Activated naive CD4-positive, alpha-beta T cell treated with anti-CD3 and anti-CD28 coated beads for 36 hours (primary cell): ENCODE measurements at places on chromosomes 5 and 9.

- no peak for DNase-seq
Measured at GRCh38 chr5:57687596-57687995, 205.0 kb upstream of the ACTBL2 start.

DNA sequence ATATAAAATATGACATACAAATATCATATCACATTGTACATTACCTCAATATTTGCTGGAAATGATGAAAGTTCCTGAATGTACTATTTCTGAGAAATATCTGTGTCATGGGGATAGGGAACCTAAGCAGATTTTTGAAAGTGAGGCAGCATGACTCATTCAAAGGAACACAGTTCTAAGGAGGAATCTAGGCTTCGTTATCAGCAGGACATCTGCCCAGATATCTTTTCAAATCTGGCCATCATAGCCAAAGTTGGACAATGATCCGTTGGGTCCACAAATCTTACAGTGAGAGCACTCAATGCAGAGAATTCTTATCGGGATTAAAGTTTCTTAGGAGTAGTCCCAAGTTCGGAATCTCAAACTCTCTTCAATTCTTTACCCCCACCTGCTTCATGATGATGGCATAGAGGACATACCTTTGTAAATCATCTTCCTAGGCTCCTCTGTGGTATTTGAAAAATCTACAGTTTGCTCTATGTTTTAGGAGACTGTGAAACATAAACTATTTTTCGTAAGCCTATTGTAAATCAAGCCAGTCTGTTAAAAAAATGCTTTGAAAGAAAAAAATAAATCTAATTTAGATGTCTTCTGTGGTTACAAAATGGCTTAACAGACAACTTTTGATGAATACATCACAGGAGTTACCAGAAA, 29.4 kb upstream of the ALDH1A1 start:
- DNase-seq: no peak

GRCh38 chr5:78801413-78801812, 152.8 kb upstream of the LHFPL2 start:
- DNase-seq: no peak

DNA sequence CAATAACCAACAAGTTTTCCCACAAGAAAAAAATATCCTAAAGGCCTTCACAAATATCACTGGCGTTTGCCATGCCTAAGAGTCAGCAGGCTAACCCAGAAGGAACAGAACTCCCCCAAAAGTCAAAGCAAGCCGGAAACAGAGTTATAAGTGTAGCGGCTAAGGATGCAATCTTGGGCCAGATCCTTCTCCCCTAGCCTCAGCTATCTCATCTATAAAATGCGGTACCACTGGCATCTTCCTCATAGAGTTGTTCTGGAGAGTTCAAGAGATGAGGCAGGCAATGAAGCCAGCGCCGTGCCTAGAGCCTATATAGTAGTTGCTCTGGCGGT, 632 bp downstream of the DPM2 start:
- DNase-seq: no peak

GRCh38 chr5:98942847-98943246, 14.0 kb upstream of the CHD1 start:
- DNase-seq: no peak

DNA sequence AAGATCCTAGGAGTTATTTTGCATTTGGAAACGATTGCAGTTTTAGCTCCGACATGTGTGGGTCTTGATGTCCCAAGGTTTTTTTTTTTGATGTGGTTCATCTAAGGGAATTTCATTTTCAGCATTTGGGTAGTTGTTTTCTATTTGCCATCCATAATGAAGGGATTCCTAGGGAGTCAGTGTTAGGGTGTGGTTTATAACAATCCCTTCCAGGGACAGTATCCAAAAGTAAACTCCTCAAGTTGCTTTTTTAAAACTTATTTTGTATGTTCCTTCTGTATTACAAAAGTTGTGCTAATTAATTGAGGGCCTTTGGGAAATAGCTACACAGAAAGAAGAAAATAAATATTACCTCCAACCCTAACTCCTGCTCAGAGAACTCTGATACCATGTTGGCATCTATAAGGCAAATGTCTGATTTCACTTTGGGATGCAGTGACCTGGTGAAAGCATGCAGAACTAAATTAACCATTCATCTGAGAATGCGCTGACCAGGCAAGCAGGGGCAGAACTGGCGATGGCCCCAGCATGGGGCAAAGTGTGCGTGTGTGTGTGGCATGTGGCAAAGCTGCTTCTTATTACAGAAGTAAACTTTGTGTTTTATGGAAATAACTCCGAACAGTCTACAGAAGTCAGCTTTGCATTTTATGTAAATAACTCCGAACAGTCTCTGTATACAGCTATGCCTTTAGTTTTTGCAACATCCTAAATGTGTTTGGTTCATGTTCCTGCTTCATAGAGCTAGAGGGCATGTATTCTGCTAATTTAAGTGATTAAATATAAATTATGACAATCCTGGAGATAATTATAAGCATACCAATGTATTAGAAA, 237.2 kb downstream of the TRPM3 start:
- no peak for DNase-seq

GRCh38 chr5:157345067-157345466, 79.1 kb downstream of the CYFIP2 start:
- DNase-seq: no peak

DNA sequence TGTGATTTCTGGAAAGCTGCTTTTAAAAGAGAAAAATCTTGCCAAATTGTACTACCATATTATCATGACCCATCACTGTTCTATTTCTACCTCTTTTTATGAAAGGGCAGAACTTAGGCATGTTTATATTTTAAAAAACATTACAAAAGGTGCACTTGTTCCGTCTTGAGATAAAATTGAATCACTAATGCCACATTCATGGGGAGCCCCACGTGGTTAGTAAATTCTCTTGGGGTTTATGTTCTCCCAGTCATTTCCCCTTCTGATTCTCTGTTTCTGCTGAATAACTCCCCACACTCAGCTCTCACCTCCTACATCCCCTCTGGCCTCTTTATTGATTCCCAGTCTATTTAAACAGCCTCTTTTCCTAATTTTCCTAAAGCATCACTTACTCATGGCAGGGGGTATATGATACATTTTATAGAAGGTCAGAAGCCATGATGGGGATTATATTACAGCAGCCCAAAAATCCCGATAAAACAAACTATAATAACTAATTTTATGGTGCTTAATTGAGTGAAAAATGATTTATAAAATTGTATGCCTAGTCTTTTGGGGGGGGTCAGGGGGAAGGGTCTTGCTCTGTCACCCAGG, 19.7 kb upstream of the VLDLR start:
- no peak for DNase-seq

GRCh38 chr5:138770977-138771376, 17.8 kb downstream of the CTNNA1 start:
- DNase-seq: no peak

DNA sequence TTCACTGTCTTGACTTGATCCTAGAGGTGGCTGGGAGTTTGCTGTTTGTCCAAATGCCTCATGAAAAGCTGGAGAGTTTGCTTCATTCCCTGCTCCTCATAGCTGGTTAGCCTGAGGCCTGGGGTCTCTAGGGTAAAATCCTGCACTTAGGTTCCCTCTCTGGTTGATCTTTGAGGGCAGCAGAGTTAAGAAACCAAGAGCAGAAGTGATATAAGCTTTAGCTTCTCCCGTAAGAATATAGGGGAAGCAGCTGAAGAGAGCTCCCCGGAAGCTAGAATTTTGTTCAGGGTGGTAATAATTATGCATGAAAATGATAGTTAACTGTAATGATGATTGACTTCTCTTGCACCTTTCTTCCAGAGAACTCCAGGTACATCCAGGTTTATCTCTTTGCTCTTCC, 1.4 kb downstream of the FAM53C start:
- DNase-seq: no peak

DNA sequence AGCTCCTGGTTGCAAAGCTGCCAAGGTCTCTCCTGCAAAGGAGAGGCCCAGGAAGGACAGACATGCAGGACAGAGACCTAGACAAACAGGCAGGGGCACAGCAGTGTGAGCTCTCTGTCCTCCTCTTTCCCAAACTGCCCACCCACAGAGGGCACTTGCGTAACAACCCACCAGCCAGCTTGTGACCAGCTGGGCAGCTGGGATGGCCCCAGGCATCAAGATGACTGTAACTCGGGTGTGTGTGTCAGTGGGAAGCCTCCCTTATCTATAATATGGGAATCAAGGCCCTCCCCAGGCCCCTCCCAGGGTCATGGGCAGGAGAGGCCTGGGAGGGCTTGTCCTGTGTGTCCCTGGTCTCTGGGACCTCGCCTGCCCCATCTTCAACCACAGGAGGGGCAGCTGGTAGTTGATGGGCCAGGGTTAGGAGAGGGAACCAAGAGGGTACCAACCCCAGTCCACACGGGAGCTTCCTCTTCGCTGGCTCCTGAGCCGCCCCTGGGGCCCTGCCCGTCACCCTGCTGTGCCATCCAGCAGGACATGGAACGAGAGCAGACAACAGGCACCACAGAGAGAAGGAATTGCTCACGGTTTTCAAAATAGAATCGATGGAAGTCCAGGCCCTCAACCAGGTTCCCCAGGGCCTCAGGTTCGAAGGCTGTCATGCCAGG, 37.9 kb downstream of the SLC6A7 start:
- no peak for DNase-seq

DNA sequence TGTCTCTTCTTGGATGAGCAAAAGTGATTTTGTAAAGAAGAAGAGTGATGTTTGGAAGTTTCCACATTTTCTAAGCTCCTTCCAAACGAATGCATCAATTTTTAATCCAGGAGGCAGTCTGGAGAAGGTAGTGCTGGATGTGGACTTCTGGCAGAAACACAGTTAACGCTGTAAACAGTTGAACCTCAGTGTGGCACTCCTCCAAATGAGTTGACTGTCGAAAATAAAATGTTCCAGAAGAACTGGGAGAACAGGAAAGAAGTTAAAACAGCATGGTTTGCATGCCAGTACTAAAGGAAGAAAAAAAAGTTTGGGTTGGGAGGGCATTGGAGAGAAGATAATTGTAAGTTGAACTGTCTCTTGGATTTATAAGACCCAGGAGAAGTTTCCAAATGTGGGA, 6.5 kb downstream of the ZNF462 start:
- DNase-seq: no peak

DNA sequence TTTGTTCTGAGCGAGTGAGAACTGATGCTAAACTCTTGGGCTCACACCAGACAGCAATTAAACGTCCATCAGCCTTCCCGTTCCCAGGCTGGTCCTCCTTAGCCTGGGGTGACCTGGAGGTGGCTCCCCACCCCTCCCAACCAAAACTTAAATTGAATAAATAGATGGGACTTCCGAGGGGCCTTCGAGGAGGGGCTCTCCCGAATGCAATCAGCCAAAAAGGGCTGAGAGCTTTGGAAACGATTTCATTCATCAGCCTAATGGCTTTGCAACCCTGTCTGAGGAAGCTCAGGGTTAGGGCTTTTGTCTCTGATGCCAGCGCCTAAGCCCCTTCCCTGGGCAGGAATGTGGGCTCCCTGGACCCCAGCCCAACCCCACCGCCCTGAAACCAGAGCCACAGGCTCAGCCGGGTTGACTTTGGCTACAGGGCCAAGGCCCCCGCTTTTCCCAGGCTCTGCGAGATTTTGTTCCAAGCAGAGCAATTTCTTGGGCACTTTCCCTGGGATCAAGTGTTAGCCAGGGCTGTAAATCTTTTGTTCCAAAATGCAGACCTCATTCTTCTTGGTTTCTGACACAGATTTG, 29.2 kb downstream of the LHX3 start:
- no peak for DNase-seq

- DNase-seq: no peak
Measured at GRCh38 chr9:114732823-114733222, 50.8 kb upstream of the TEX48 start.
